Stimulated activated CD8-positive, alpha-beta memory T cell treated with anti-CD3 and anti-CD28 coated beads, Interleukin-7, amount 100 ng/mL, for 1 hour (primary cell): ENCODE measurements at places on chromosomes 2 and 18.

DNA sequence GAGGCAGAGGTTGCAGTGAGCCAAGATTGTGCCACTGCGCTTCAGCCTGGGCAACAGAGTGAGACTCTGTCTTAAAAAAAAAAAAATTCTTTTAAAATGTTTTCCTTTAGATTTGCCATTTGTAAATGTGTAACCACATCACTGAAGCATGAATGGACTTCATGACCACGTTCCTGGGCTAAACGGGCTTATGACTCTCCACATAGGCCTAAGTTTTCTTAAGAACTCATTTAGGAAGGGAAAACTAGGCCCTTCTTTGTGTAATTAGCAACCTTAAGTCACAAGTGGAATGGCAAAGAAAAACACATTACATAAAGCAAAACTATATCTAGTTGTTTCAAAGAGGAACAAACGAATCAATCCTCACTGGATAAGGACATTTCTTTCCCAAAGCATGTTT lies 99.5 kb downstream of the MEIS1 start:
- DNase-seq = no peak

- DNase-seq = no peak
These were observed 5.3 kb downstream of the SAG start for GRCh38 chr2:233312874-233313273.

DNA sequence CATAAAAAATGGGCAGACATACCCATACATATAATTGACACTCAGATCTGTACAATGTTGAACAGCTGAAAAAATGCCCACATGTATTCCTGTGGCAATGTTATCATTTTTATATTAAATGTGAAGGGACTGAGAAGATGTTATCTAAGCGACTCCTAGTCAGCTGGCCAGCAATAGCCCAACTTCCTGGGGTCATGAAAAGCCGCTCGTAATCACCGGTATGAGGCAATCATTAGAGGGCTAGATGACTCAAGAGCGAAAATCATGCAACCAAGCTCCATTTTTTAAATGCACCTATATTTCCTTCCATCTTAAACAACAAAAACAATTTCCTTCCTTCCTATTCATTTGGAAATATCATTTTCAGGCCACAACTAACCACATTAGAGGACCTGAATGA lies 274.6 kb upstream of the CCDC68 start:
- DNase-seq = no peak

DNA sequence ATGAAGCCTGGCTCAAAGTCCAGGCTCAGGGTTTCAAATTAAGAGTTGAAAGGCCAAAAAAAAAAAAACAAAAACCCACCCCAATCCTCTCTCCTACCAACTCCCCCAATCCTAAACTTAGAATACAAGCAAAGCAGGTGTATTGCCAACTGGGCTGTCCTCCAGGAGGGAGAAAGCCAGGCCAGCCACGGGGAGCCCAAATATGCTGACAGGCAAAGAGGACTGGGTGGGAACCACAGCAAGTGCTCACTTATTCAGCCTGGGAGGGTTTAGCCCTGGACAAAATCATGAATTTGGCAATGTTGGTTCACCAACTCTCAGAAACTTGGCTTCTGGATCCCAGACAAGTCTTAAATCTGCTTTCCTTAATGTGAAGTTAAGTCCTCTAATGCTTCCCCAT lies 36.5 kb downstream of the GKN2 start:
- DNase-seq = no peak

DNA sequence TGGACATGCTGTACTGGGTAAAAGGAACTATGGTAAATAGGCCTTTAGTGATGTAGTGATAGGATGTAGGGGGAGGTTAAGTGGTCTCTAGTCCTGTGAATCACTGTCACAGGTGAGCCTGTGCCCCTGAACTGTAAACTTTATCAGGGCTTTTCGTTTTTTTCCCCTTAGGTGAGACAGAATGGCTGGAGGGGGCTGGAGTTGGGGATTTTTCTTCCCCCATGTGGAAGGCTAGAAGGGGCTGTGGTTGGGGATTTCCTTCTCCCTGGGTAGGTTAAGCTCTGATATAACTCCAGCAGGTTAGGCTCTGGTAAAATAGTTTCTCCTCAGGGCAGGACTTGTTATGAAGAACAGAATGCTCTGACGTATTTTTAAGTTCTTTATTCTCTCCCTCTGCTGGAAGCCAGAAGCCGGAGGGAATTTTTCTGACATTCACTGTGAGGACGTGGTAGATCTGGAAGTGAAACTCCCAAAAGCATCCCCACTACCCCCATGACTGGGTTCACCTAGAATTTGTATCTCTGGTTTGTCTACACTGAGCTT lies 28.5 kb downstream of the PIKFYVE start:
- no peak for DNase-seq

GRCh38 chr2:205585449-205586383 lies 96.6 kb upstream of the NRP2 start:
- DNase-seq = no peak

DNA sequence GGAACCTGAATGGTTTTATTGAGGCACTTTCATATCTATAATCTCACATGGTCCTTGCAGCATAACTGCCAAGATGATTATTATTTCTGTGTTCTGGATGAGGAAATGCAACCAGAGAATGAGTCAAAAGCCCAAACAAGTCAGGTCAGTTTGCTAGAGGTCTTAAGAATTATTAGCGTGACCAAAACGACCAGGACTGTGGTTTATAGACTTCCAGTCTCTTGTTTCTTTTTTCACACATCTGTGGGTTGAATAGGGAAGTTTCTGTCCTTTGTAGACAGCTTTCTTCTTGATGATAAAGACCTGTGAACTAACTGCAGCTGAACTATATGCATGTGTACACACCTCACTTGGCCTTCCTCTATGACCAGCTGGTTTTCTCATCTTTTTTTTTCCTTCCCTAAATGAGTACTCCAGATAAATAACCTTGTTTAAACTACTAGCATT lies 13.9 kb downstream of the ADAM23 start:
- DNase-seq = no peak

GRCh38 chr2:176432434-176432833 lies 163.2 kb downstream of the MTX2 start:
- no peak for DNase-seq

- no peak for DNase-seq
These were observed 31.5 kb upstream of the ASNSD1 start for GRCh38 chr2:189629531-189630453.

DNA sequence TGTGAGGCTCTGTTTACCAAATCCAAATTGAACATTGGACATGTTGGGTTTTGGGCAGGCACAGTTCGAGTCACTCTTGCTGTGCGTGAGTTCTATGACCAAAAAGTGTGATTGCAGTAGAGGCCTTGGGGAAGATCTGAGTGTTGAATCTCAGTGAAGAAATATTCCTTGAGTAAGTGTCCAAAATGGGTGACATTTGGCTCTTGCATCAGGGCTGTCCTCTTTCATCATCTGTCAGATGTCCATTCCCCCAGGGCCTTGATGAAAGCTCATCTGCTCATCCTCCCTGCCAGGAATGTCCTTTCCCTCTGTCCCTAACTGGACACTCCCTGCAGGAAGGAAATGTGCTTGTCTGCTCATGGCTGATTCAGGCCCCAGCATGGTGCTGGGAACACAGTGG lies 6.4 kb upstream of the SFTPB start:
- DNase-seq = no peak

DNA sequence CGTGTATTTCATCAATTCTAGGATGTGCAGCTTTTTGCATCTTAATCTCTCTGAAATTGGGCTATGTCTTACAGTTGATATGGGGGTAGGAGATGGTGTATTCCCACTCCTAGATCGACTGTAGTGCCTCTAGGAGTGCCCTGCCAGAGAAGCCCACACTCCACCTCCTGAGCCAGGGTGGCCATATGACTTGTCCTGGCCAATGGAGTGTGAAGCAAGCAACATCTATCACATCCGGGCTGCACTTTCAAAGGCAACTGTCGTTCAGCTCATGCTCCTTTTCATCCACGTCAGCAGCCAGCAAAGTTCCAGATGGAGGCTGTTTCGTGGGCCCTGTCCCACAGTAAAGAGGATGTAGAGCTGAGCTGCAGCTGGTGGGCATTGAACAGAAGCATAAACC lies 149.4 kb upstream of the SLC1A4 start:
- DNase-seq = no peak

GRCh38 chr2:181126311-181126868 lies 146.0 kb downstream of the UBE2E3 start:
- DNase-seq = no peak

DNA sequence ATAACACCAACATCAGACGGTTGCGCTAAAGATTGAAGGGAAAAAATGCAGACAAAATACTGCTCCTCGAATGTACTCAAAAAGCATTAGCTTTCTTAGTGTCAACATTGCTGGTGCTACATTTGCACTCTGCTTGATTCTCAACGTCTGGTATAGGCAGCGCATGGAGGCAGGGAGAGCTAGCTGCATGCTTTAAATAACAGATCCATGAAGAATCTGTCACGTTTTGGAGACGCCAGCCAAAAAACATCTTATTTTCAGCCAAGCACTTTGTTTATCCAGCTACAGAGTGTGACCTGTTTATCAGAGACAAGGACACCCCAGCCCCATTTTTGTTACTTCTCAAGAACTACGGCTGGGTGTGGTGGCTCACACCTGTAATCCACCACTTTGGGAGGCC lies 59.5 kb downstream of the APOB start:
- DNase-seq = no peak

DNA sequence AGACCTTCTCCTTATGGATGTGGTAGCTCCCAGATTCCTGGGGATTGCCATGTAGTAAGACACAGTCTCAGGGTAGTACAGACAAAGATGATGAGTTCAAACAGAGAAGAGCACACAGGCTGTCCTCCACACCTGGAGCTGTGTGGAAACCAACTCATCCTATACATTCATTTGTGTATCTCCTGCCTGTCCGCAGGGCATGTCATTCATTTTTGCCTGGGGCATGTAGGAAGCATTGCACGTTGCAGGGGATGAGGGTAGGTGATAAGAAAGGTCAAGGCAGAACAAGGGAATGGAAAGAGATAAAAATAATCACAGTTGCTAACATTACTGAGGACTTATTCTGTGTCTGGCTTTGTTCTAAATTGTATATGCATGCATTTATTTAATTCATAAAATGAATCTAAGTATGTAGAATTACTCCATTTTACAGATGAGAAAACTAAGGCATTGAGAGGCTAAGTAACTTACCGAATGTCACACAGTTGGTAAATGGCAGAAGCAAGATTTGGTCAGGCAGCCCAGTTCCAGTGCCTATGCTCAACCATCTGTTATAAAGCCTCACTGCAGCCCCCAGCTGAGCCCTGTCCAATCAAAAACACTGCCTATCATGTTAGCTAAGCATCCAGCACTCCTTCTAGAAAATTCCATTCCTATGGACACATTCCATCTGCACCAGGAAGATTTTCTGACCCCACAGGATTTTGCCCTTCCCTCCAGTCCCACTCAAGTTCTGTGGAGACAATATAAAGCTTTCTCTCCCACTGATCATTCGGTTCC lies 81.0 kb downstream of the SUMO1 start:
- DNase-seq = no peak

DNA sequence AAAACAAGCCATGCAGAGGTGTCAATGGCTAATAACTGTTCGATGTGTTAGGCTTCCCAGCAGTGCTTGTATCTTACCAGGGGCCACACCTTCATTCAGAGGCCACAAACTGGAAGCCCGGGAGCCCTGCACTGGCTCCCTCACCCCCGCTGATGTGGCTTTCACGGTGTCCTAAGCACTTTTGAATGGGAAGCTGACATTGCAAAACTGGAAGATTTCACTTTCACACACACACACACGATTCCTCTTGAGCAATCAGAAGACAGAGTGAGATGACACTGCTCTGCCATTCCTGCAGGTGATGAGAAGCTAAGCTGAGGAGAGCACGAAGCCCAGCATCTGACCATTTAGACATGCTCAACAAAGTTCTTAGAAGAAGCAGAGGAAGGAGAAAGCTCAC lies 8.6 kb upstream of the ZNF407 start:
- no peak for DNase-seq

GRCh38 chr18:68604256-68604655 lies 110.7 kb downstream of the TMX3 start:
- DNase-seq = no peak

- no peak for DNase-seq
These were observed 101.2 kb upstream of the MAP4K4 start for GRCh38 chr2:101596333-101596732.

GRCh38 chr18:31199190-31199769 lies 36.6 kb upstream of the DSC1 start:
- no peak for DNase-seq

GRCh38 chr2:5970347-5970746 lies 278.2 kb downstream of the SOX11 start:
- DNase-seq = no peak

DNA sequence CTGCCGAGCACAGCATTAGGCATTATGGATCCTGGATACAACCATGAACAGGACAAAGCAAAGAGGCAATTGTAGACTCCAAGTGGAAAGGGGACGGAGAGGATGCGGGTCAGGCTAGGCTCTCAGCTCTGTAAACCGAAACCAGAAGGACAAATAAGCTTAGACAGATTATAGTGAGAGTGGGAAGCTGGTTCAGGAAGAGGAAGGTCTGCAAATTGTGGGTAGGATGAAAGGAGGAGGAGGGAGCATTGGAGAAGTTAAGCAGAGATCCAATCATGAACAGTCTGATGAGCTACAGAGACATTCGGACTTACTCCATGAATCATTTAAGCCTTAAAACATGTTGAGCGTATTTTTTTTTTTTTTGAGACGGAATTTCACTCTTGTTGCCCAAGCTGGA lies 3.0 kb downstream of the MSH6 start:
- no peak for DNase-seq

DNA sequence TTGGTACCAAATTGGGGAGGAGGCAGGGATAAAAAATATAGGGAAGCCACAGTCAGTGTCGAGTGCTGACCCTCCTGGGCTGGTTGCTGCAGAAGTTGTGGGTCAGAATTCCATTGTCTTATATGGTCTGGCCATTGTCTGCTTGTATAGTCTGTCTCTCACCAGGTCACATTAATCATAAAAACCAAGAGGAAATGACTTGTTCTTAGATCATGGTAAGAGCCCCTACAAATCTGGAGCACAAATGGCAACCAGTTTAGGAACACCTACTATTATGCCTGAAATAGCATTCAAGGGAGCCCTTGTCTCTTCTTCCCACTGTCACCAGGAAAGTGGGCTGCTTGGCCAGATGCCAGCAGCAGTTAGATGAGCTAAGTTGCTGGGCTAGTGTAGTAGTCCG lies 119.7 kb upstream of the RMP24 start:
- no peak for DNase-seq
